Neural progenitor cell (in vitro differentiated cells): ENCODE measurements at places on chromosomes 5 and 9. TPM values are rescaled to one million over a fixed set of nuclear protein-coding genes. Genes with fewer than 3 reads are reported as not detected.
A peak's percentile ranks its signal among the peaks of the same experiment; 100 is the strongest.

- no peak for DNase-seq
Observed at GRCh38 chr5:9089893-9090292, 456.0 kb downstream of the SEMA5A start.

GRCh38 chr5:178467568-178468195, 122.5 kb downstream of the COL23A1 start:
- no peak for DNase-seq

- peak; percentile 90 for DNase-seq
Observed at GRCh38 chr5:35803191-35803651, 53.5 kb upstream of the IL7R start.

- DNase-seq: no peak
Observed at GRCh38 chr5:134204575-134204974, 21.3 kb downstream of the PPP2CA start.

DNA sequence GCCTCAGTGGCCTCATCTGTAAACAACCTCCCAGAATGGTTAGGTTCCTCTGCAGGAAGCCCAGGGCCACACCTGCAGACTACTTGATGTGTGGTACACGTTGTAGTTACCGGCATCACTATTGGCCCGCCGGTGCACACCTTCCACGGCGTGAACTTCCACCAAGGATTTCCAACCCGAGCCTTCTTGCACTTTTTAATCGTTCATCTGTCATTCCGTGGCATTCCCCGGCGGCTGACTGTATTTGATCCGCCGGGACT, 5.3 kb upstream of the TRIM41 start:
- DNase-seq: no peak

DNA sequence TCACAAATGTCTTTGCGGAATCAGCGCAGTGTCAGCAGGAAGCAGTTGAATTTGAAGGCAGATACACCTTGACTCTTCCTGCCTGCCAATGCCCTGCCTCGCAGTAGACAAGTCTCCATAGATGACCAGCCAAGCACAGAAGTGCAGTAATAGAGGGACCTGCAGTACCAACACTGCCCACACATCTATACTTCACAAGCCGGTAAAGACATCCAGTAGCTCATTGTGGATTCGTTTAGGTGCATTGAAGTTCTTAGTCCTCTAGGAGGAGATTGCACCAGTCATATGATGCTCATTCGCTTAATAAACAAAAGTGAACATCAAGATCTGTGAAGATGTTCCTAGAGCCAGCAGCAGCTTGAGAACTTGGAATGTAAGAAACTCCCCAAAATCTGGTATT, 7.1 kb upstream of the IFNA2 start:
- DNase-seq: peak; percentile 39

DNA sequence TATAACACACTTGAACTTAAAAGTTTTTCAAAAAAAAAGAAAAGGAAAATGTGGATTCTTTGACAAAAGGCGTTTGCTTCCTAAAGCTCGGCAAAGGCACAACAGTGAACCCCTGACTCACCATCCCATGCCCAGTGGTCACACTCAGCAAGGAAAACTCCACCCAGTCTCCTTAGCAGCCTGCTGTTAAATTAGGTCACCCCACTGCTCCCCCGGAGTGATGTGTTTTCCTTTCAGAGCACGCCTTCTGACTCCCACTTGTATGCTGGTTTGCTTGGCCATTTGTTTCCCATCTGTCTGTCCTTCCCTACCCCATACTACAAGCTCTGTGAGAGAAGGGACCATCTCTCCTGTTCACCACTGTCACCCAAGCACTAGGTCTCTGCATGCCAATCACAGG, 23.8 kb downstream of the RETREG1 start:
- DNase-seq: no peak

EDIL3 gene
- 7.8 and 13.8 TPM in 2 replicates for total RNA-seq

BRD8 gene
- 113 and 150 TPM in 2 replicates for total RNA-seq

DNA sequence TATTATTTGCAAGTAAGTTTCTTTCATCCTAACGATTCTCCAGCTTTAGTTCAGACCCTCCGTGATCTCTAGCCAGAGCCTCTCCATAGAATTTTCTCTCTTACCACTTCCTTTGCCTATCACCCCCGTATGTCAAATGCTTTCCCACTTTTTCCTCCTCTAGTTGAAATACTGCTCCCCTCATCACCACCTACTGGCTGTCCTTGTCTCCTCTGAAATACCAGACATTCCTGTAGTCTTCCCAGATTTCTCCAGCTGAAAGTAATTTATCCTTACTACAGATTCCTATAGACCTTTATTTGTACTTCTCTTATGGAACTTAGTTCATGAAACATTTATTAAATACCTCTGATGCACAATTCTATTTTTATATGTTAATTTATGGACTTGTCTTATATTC, 36.0 kb upstream of the GLIPR2 start:
- peak; percentile 49 for DNase-seq

RPS14 gene
- 3,204 and 3,639 TPM in 2 replicates for total RNA-seq

- DNase-seq: no peak
Observed at GRCh38 chr9:97599314-97599846, 33.8 kb downstream of the TSTD2 start.

- DNase-seq: no peak
Observed at GRCh38 chr5:42715785-42716184, 40.8 kb upstream of the CCDC152 start.

MGAT1 gene
- total RNA-seq: 31.8 and 67.8 TPM in 2 replicates

GRCh38 chr5:118371973-118372831, 616.1 kb downstream of the DTWD2 start:
- no peak for DNase-seq

DNA sequence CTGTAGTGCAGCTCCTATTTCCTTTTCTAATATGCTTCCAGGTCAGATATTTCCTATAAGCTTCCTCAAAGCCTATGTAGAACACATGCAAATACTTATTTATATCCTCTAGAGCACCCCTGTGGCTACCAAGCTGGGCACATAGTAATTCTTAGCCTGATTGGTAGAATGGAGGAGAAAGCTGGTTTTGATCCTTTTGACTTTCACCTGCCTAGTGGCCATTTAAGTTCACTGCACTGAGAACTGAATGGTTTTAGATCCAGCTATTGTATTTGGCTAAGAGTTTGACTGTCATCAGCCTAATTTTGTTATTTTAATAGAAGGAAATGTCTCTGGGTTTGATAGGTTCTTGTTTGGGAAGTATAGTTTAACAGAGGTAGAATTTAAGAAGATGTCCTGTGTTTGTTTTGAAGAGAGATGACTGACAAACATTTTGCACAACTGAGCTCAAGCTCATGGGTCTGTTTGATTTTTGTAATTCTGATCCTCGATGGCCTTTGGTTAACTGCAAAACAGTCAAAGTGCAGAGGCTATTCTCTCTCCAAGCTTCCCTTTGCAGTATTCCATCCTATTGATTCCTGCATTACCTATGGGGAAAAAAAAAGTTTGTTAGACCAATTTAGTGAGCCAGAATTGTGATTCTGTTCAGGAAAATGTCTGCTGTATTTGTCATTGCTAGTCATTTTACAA, 85.4 kb downstream of the KCNN2 start:
- DNase-seq: peak; percentile 41

LECT2 gene
- not detected in 2 replicates for total RNA-seq

FAM169A gene
- total RNA-seq: 23.8 and 27.4 TPM in 2 replicates

DNA sequence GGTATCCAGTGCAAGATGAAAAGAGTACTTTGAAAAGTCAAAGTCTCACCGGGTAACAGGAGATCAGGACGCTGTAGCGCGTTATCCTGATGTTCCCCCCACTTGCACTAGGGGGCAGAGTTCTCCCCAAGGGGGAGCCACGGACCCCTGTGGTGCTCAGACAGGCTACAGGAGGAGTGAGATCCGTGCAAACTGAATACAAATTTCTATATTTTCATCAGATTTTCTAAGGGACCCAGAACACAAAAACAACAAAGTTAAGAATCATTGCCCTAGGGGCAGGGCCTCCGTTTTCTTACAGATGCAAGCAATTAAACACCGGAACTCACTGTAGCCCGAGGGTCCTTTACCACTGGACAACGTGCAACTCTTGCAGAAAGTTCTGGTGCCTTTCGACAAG, 2.0 kb downstream of the MYO10 start:
- peak; percentile 94 for DNase-seq

DNA sequence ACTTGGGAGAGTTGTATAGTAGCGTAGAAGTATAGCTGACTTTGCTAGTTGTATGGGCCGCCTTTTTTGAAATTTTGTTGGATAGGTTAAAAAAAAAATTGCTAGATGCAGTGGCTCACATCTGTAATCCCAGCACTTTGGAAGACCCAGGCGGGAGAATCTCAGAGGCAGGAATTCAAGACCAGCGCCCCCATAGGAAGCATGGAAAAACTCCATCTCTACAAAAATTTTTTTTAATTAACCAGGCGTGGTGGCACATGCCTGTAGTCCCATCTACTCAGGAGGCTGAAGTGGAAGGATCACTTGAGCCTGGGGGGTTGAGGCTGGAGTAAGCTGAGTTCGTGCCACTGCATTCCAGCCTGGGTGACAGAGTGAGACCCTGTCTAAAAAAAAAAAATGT, 59.2 kb downstream of the SMC5 start:
- DNase-seq: peak; percentile 24

DNA sequence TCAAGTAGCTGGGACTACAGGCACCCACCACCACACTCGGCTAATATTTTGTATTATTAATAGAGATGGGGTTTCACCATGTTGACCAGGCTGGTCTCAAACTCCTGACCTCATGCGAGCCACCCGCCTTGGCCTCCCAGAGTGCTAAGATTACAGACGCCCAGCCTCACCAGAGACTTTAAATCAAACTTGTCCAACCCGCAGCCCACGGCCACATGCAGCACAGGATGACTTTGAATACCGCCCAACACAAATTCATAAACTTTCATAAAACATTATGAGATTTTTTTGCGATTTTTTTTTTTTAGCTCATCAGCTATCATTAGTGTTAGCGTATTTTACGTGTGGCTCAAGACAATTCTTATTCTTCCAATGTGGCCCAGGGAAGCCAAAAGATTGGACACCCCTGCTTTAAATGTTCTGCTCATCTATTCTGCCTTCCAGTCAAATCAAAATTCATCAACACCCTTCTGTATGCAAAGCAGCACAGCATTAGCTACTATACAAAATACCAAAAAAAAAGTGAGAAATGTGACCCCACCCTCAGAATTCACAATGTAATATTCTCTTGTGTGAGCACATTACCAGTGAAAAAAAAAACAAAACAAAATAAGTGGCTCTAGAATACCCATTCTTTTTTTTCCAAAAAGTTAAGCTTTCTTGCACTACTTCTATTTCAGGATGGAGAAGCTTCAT, 42.7 kb upstream of the CDC42SE2 start:
- no peak for DNase-seq

GRCh38 chr5:140926443-140927227, 536 bp downstream of the PCDHAC1 start:
- DNase-seq: peak; percentile 98

- no peak for DNase-seq
Observed at GRCh38 chr9:109447329-109448076, 50.6 kb downstream of the PTPN3 start.

- no peak for DNase-seq
Observed at GRCh38 chr5:1706021-1706420, 93.6 kb downstream of the MRPL36 start.

BAAT gene
- 0.09 and 0.15 TPM in 2 replicates for total RNA-seq

PIK3R1 gene
- 19.7 and 24.2 TPM in 2 replicates for total RNA-seq

DNA sequence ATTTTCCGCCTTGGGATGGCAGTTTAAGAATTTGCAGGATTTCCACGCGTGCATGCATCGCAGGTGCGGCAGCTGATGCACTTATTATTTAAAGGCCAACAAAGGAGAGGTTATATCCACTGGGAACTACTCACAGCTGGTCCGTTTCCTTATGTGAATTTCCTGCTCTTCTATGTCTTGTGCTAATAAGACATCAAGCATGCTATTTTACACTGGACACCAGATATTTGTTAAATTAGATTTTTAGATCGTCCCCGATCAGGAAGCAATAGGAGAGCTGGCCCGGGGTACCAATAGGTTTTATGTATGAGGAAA, 476 bp upstream of the DTWD2 start:
- no peak for DNase-seq

- DNase-seq: peak; percentile 77
Observed at GRCh38 chr5:1468247-1468612, 23.0 kb upstream of the SLC6A3 start.

GRCh38 chr5:95996904-95997723, 35.5 kb upstream of the ELL2 start:
- no peak for DNase-seq

KIF4B gene
- 0.12 TPM in 1 of 2 replicates, not detected in the other for total RNA-seq

CCDC180 gene
- total RNA-seq: 2.9 and 6.3 TPM in 2 replicates
